ENCODE measurements at places on chromosomes 12 and 14.

- H3K27me3 ChIP-seq = no peaks in the 10 kb centered on the region
- peaks cover 2% of the 10 kb centered on the region for H3K36me3 ChIP-seq
- peaks cover 19% of the 10 kb centered on the region for H3K4me1 ChIP-seq
- DNase-seq = peak; percentile 61
Measured at GRCh38 chr12:121711361-121712189, 977 bp upstream of the TMEM120B start.

- H3K4me3 ChIP-seq = no peak overlapping the region
- DNase-seq = peak; percentile 79
- H3K4me1 ChIP-seq = peaks cover 18% of the 10 kb centered on the region
- peaks cover 4% of the 10 kb centered on the region for H3K36me3 ChIP-seq
Measured at GRCh38 chr14:94132285-94132887, 3.0 kb upstream of the IFI27L2 start.

GRCh38 chr12:49838973-49839633, 3.8 kb downstream of the BCDIN3D start:
- no peak overlapping the region for H3K4me3 ChIP-seq
- peaks cover 27% of the 10 kb centered on the region for H3K4me1 ChIP-seq
- peak; percentile 58 for DNase-seq
- no peaks in the 10 kb centered on the region for H3K27me3 ChIP-seq
- H3K27ac ChIP-seq = no peak overlapping the region
- H3K36me3 ChIP-seq = peaks cover 1% of the 10 kb centered on the region

DNA sequence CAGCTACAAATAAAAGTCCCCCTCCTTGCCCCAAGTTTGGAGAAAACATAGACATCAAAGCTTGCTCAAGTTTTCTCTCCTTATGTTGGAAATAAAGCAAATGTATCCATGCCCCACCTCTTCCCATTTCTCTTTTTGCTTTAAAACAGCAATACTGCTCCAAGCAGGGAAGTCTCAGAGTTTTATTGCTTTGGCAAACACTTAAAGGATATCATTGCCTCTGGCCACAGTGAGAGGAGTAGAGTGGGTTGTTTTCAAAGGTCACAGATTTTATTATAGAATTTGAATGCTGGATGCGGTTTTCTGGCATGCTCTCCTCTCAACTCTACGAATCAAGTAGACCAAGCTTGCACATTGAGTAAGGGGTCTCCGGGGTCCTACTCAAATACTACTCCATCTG, 149.7 kb downstream of the TTC7B start:
- H3K4me3 ChIP-seq = no peak overlapping the region
- H3K27me3 ChIP-seq = no peaks in the 10 kb centered on the region
- H3K4me1 ChIP-seq = no peaks in the 10 kb centered on the region
